ENCODE measurements at places on chromosomes 5 and 9. TPM values are rescaled to one million over a fixed set of nuclear protein-coding genes. Genes with fewer than 3 reads are reported as not detected.

DNA sequence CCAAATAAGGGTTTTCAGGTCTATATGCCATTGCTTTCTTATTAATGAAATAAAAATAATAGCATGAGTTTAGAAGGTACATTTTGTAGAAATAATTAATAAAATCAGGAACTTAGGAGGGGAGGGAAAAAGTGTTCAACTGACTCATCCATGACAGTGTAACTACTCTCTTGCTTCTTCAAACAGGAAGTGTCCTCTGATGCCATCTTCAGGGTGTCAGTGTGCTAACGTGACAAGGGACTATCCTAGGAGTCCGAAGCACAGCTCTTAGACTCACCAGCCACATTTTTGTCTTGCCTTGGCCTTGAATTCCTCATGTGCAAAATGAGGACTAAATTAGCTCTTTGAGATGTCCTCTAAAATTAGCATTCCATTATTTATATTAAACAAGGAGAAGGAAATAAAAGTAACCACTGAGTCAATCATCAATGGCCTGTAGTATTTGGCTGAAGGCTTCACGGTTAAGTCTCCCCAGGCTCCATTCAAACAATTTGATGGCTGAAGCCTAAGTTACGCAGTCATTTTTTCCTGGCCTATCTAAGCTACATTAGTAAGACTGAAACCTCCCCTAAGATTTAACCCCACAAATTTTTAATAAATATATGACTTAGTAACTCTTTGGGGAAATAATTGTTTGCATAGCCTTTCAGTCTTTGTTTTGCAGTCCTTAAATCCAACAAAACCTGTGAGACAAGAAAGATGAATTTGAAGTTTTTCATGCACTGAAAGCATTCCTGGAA is 151.1 kb downstream of the ARL15 start:
- no peak overlapping the region for H3K4me3 ChIP-seq
- no peak for DNase-seq
- no peaks in the 10 kb centered on the region for H3K36me3 ChIP-seq
- H3K27ac ChIP-seq = no peak overlapping the region

The TMEFF1 gene
- total RNA-seq = not detected

The TYRP1 gene
- not detected for total RNA-seq

The GBA2 gene
- 44.1 TPM for total RNA-seq

- H3K4me3 ChIP-seq = no peak overlapping the region
- H3K27me3 ChIP-seq = peaks cover 16% of the 10 kb centered on the region
- DNase-seq = no peak
- no peak overlapping the region for H3K27ac ChIP-seq
- H3K36me3 ChIP-seq = no peaks in the 10 kb centered on the region
Observed at GRCh38 chr5:138111937-138112336, 27.3 kb downstream of the NME5 start.

DNA sequence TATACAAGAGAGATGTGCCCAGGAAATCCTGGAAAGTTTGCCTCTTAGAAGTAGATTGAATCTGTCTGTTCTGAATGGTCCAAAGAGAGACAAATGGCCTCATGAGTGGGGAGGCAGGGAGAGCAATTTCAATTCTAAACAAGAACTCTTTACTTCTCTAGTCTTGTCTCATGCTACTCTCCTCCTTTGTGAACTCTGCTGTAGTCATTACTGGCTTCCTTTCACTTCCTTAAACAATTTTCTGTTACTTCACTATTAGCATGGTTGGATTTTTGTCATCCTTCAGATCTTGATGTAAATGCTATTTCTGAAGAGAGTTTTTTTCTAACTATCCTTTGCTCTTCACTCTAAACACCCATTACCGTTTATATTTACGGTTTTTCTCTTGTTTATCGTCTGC is 54.0 kb upstream of the GRIN3A start:
- no peaks in the 10 kb centered on the region for H3K36me3 ChIP-seq
- no peak for DNase-seq
- H3K4me1 ChIP-seq = no peaks in the 10 kb centered on the region
- H3K27me3 ChIP-seq = no peaks in the 10 kb centered on the region

DNA sequence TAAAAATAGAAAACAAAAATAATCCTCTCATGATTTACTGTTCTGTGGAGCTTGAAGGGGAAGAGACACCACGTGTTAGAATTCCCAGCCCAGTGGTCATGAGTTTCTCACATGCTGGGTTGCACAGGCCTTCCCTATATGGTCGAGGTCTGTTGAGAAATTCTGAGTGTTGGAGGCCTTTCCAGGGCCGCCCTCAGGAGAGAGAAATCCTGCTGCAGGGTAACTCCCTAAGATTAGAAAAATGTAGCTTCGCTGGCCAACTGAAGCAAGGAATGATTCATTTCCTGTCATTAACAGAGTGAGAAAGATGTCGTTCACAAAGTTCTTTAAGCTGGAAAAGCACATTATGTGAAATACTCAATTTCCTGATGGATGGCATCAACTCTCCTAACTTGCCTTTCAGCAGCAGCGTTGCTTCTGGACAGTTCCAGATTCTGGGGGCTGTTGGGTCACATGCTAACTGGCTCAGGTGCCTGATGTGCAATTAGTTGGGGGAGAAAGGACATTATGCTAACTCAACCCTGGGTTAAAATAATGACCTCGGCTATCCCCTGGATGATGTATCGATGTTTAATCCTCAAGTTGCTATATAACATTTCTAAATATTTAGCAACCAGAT is 104.8 kb upstream of the CD180 start:
- no peaks in the 10 kb centered on the region for H3K36me3 ChIP-seq
- peaks cover 3% of the 10 kb centered on the region for H3K4me1 ChIP-seq
- H3K27me3 ChIP-seq = peaks cover 1% of the 10 kb centered on the region
- no peak overlapping the region for H3K27ac ChIP-seq

The FST gene
- not detected for total RNA-seq

The RAI14 gene
- total RNA-seq = 0.50 TPM

GRCh38 chr5:150412319-150413175 is at the start of gene CD74:
CD74 (minus strand) TSS chr5:150412910; CDS start chr5:150412749, 161 bp downstream.
- peak within 1 kb of the TSS; percentile 95 for H3K4me3 ChIP-seq
- peak; percentile 96 for DNase-seq
- peaks cover 49% of the 10 kb centered on the region for H3K4me1 ChIP-seq
- H3K27me3 ChIP-seq = no peaks in the 10 kb centered on the region

DNA sequence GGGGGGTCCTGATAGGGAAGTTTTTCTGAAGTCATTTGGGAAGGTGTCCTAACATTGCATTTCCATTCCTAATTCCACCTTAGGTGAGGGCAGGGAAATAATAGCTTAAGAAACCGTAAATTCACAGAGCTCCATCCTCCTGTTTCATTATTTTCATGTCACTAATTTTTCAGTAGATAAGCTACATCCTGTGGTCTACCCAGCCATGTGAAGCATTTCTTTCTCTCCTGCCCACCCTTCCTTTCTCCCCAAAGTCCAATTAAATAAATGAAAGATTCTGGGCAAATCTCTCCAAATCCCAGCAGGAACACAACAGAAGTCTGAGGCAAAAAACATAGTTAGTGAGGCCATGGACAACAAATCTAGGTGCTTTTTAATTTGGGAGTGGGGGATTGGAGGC is 95.1 kb upstream of the ERBIN start:
- no peaks in the 10 kb centered on the region for H3K36me3 ChIP-seq
- H3K4me3 ChIP-seq = no peak overlapping the region
- DNase-seq = no peak
- H3K27ac ChIP-seq = no peak overlapping the region

All from activated CD4-positive, alpha-beta T cell treated with anti-CD3 and anti-CD28 coated beads, Interleukin-2, amount 10 ng/mL, durations not matched to agents 7 days and 5 days (primary cell).